ENCODE measurements at places on chromosomes 2 and 18.

GRCh38 chr2:20172273-20173055 lies 52.5 kb downstream of the SDC1 start:
- DNase-seq = no peak

DNA sequence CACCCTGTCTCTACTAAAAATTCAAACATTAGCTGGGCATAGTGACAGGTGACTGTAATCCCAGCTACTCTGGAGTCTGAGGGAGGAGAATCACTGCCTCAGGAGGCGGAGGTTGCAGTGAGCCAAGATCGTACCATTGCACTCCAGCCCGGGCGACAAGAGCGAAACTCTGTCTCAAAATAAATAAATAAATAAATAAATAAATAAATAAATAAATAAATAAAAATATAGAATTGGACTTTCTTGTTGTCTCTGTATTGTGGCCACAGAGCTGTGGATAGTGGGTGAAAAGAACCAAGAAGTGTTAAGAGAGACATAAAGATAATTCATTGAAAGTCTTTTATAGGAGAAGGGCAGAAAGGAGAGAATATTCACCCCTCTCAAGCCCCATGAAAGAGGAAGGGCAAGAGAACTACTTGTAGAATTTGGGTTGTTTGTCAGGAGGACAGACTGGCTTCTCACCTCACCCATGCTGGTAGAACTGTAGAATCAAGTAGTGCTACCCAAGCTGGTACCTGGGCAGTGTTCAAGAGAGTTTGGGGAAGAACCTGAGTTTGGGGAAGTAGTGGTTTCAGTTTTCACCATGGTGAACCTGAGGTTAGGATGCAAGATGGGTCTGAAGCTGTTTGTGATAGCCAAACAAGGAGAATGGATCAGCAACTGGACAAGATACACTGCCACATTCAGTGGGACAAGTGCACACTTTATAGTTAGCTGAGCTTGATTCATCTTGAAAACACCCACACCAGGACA lies 256.5 kb downstream of the CD226 start:
- no peak for DNase-seq

DNA sequence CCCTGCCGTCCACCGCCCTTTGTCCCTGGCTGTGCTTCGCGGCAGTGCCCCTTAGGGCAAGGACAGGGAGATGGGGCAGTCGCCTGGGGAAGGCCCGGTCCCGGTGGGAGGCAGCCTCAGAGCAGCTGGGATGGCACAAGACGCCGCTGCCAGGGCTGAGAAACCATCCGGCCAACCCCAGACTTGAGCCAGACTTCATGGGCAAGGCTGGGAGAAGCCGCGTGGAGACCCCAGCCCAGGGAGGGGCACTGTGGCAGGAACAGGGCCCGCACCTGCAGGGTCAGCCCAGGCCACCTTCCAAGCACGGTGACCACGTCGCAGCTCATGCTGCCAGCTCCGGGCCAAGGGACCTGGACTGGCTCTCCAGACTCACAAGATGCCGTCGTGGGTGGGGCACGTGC lies 84.0 kb downstream of the NFATC1 start:
- DNase-seq = no peak

DNA sequence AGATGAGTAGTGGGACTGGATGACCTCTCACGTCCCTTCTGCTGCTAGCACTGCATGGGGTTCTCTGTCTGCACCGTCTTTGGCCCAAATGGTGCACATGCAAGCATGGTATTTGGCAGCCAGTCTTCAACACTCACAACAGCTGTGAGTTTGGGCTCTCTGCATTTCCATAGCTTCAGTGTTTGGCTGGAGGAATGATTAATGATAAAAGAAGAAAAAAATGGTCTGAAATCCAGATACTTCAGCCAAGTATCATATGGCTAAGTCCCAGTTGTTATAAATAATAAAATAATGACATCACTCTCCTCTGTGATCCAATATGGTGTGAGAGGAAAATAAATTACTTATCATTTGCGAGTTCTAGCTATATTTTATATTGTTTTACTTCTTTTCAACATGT lies 173.3 kb downstream of the DCDC2C start:
- DNase-seq = no peak

GRCh38 chr2:68715353-68716041 lies 19.1 kb upstream of the ARHGAP25 start:
- peak; percentile 48 for DNase-seq

DNA sequence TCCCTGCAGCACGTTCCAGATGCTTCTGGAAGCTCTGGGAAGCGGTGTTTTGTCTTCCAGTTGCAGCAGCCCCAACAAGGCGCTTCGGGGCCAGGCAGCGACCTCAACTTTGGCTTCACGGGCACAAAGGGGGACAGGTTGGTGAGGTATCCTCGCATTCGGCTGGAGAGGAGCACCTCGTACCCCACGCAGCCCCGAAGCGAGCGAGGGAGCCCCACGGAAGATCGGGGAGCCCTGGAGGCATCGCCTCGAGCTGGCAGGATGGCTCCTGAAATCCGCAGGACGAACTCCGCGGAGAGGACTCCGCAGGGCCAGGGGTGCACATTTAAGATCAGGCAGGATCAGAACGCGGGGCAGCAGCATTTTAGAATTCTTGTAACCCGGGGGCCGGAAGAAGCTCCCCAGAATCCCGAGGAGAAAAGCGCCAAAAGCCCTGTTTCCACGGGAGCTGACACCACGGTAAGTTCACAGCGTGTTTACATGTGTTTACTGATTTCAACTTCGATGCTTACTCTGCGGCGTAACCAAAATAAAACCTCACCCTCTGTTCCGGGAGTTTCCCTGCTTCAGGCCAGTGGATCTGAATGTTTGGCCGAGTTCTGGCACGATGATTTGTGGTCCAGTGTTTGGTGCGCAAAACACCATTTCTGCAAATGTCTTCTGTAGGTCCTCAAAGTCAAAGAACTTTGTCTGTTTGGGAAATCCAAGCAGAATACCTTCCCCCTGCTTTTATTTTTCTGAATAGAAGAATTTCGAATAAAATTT lies 212.5 kb downstream of the NEDD4L start:
- no peak for DNase-seq

DNA sequence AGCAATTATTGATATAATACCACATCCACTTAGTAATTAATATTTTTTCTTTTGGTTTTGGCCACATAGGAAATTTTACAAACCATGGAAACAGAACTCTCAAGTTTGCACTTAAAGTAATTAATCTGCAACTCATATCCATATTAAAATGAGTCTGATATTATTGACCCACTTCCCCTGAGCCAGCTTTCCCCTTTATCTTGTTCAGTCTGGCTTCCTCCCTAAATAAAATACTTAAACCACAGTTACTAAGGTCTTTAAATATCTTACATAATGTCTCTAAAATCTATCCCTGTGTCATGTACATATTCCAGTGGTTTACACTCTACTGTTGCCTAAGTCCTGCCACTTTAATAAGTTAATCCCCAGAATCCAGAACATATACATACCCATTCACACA lies 564.9 kb upstream of the FSHR start:
- no peak for DNase-seq

DNA sequence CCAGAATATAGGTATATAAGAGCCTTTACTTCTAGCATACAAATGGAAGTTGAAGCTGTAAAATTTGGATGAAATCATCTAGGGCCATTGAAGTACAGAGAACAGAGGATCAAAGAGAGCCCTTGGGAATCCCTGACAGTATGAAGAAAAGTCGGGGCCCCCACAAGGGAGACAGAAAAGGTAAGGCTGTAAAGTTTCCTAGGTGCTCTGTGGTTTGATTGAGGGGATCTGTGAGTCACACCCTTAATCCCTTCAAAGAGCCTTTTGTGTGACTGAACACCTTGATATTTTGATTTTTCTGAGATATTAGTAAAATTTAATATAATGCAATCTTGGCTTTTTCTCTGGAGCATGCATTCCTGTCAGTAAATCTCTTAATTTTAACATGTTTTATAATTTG lies 961.7 kb upstream of the TMEFF2 start:
- no peak for DNase-seq

DNA sequence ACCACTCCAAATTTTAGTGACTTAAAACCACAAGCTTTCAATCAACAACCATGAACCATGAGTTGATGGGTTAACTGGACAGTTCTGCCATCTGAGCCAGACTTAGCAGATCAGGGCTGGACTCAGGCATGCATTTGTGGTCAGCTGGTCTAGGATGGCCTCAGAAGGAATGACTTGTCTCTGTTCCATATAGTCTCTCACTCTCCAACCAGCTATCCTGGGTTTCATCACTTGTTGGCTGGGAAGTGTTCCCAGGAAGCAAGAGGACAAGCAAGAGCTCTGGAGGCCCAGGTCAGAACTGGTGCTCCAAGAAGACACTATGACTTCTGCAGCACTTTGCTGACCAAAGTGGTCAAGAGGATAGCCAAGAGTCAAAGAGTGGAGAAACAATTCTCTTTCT lies 17.5 kb upstream of the MAP3K20 start:
- no peak for DNase-seq

- no peak for DNase-seq
Observed at GRCh38 chr2:238709325-238710025, 138.4 kb upstream of the TWIST2 start.

- DNase-seq = no peak
Observed at GRCh38 chr2:68414876-68415275, 49.8 kb downstream of the PLEK start.

GRCh38 chr18:26640541-26640940 lies 92.2 kb upstream of the KCTD1 start:
- DNase-seq = no peak

DNA sequence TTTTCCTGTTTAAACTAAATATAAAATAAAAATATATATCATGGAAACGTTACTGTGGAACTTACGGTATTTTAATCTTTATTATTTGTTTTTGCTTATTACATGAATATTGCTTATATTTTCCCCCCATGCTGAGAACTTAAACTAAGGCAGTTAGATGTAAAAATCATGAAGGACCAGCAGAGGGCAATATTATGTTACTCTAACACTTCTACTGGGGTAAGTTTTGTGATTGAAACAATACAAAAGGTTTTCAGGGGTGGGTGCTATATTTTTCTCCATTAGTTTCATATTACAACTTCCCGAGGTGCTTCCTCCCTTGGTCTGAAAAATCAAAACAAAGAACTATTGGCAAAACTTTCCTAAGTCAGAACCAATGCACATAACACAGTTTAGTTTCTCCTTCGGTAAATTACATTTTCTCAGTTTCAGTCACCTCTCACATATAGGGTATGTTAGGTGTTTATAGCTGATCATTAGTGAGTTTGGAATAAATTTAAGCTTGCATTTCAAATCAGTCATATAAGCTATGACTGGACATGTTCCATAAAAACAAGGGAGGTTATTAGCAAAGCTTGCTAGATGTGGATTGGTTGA lies 54.8 kb downstream of the ZNF407 start:
- DNase-seq = no peak

GRCh38 chr2:147109291-147109690 lies 735.5 kb upstream of the ACVR2A start:
- DNase-seq = no peak

- DNase-seq = no peak
Observed at GRCh38 chr2:204114295-204115136, 178.0 kb downstream of the ICOS start.

DNA sequence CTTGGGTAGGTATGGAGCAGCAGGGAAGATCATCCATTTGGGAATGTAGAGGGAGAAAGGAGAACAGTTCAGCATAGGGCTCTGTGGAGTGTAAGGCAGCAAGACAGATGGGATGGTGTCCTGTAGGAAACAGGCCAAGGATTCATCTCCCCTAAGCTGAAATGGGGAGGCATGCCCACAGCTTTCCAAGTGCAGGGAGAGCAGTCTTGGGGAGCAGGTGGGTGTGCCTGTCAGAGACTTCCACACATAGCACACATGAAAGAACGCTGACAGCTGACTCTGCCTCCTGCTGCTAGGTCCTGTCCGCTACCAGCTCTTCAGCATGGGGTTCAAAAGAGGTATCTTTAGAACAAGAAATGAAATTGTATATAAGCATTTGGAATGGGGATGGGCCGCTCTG lies 9.0 kb downstream of the SETBP1 start:
- no peak for DNase-seq

DNA sequence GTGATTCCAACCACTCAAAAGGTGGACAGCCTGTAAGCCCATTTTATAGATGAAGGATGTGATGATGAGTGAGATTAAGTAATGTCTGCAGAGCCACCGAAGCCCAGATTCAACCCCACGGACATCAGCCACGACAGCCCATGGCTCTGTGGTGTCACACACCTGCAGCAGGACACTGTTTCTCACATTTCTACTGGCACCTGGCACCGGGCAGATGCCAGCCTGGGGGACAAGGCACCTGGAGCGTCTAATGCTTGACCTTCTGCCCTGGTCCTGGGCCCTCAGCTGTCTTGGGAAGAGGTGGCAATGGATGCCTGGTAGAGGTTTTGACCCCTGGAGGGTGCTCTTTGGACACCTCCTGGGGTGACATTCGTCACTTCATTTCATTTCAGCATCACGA lies 176.3 kb downstream of the ANAPC1 start:
- no peak for DNase-seq

DNA sequence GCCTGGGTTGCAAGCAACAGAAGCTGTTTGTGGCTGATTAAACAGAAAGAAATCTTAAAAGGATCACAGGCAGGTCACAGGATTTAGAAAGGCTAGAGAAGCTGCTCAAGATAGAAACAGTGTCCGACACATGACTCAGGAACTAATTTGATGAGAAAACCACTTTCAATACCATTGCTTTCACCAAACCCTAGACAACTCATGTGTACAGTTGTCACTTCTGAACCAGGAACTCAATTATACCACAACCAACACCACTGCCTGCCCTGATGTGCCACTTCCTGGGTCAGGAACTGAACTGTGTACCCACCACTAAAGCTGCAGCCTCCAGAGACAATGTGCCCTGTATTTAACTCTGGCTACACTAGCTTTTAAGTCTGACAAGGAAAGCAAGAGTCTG lies 56.0 kb downstream of the TMEM247 start:
- DNase-seq = peak; percentile 24

DNA sequence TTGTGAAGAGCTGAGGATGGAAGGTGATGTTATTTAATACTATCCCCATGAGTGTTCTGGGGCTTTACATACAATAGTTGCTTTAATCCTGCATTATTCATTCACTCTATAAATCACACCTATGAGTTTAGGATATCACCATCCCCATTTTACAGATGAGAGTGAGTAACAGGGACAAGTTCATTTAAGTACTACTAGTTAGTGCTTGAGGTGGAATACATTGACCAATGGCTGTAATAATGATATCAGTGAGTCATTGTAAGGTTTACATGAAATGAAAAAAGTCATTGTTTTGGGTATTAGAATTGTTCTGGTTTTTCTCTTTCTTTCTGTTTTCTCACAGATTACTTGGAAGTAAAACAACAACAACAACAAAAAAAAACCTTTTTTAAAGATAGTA lies 42.5 kb downstream of the TANC1 start:
- no peak for DNase-seq

Data from activated naive CD8-positive, alpha-beta T cell treated with anti-CD3 and anti-CD28 coated beads for 36 hours (primary cell).